ENCODE measurements at places on chromosomes 16 and 17. TPM values are rescaled to one million over a fixed set of nuclear protein-coding genes. Genes with fewer than 3 reads are reported as not detected.

DNA sequence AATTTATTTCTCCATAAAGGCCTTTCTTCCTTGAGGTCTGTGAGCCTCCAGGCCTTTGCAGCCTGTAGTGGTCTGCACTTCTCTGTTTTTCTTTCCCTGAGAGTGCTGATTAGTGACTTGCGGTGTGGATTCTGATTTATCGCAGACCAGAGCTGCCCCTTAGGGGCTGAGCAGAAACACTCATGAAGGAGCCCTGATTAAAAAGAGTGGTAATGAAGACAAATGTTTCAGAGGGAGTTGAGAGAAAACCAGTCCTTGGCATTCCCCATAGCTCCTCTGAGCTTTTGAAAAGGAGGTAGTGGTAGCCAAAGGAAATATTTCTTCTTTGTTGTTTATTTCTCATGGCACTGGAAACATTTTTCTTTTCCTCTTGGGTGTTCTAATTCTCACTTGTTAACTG, 268.1 kb upstream of the TBX2 start:
- DNase-seq, result no peak

- DNase-seq, result no peak
Observed at GRCh38 chr16:58264961-58265479, 29.8 kb downstream of the PRSS54 start.

DNA sequence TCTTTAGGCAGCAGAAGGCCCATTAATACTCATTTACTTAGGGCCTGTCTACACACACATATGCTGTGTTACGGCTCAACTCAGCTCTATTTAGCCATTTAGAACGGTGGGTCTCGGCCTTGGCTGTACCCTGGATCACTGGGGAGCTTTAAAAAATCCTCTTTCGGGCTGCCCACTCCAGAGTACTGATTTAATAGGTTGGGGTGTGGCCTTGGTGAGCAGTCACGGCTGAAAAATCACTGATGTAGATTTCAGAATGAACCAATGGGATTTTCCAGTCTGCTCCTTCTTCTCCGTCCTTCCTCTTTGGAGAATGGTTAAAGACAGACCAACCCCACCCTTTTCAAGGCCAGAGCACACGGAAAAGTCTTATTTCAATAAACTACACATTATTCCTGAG, 223.5 kb downstream of the CCDC182 start:
- DNase-seq, result no peak

DNA sequence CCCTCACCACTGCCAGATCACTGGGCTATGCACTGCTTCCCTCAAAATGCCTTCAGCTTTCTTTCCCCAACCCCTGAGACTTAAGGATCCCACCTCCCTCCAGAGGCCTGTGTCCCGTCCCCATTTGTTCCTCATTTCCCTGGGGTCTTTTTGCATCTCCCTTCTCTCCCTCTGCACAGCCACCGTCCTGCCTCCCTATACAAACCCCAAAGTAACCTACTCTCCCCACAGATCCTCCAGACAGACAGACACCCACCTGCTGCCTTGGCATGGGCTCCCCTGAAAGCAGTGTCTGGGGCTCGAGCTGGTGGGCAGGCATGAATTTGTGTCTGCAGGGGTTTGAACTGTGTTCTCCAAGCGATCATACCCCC, 69.4 kb upstream of the TNRC6C start:
- DNase-seq, result no peak

GRCh38 chr16:70421014-70421413, 17.9 kb downstream of the ST3GAL2 start:
- DNase-seq, result no peak

DNA sequence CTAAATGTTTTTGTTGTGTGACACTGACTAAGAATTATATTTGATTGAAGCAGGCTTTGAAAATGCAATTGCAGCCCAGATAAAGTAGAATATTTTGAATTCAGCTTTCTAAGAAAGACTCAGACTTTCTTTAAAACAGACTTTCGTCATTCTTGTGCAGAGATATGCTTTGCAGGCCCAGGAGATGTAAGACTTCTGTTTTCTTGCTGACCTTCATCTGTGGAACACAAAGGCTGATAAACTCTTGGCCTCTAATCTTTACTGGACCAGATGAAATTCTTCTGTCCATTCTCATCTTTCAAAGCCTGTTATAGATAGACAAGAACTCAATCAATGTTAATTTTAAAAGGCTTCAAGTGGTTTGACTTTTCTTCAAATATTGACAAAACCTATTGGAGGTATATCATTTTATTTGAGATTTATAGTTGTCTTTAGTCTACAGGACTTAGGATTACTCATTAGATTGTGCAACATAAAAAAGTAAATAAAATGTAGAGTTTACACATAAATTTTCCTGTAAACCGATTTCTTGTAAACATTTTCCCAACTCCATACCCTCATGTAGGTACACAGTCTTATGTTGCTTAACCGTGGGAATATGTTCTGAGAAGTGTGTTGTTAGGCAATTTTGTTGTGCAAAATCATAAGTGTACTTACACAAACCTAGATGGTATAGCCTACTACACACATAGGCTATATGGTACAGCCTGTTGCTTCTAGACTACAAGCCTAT, 94.2 kb downstream of the MAP2K4 start:
- no peak for DNase-seq

DNA sequence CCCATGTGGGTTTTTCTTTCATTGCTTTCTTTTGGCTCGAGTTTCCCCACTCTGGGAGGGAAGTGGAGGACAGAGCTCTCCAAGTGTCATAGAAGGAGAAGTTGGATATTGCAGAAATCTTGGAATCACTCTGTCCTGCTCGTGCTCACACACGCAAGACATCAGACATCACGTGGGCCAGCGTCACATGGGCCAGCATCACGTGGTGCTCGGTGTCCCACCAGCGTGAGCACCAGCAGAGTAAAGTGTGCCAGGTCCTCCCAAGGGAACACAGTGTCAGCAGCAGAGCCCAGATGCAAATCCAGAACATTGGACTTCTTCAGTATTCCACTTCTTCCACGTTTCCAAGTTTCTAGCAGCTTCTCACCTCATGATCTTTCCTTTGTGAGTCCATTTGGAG, 327.0 kb downstream of the FOXL1 start:
- no peak for DNase-seq

DNA sequence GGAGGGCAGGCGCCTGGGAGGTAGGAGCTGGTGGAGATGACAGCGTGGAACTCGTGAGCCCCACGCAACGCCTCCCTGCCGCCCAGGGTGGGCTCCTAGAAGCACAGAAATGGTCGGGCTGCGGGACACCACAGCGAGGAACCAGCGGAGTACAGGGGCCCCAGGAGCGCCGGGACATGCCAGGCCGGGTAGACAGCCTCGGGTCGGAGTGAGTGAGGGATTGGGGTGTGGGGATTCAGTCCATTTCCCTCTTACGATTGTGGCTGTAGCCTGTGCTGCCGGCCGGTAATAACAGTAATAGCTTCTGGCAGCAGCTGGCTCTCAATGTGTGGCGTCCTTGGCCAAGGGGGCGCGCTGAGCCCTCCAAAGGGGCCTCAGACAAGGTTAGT, 12.2 kb upstream of the CES3 start:
- DNase-seq, result no peak

DNA sequence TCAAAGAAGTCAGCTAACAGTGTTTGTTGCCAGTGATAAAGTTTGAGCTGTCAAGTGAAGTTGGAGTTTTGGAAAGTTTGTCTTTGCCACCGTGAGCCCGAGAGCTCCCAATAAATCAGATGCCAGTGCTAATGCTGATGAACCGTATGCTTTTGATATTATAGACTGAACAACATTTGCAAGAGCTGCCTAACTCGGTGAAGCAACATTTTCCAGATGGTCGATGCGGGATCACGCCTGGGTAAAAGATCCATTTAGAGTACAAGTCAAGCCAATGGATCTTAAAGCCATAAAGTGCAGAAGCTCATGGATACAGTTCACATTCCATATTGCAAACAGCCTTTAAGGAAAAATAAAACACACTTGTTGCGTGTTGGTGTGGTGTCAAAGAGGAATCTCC, 9.6 kb downstream of the BANP start:
- DNase-seq, result no peak

DNA sequence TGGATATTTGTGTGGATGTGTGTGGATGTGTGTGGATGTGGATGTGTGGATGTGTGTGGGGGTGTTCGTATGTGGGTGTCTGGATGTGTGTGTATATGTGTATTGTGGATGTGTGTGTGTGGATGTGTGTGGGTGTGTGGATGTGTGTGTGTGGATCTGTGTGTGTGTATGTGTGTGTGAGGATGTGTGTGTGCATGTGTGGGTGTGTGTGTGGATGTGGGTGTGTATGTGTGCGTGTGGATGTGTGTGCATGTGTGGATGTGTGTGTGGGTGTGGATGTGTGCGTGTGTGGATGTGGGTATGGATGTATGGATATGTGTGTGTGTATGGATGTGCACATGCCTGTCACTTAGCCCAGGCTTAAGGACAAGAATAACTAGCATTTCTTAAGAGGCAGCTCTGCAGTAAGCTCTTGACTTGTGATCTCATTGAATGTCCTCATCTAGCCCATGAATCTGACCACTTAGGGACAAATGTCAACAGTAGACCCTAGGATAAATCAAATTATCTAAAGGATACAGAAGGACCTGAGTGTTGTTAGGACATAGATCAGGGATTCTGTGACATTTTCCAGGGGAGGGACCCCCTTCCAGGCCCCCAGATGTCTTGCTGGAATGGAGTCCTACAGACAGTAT, 83.5 kb downstream of the BMERB1 start:
- DNase-seq, result no peak

GLP2R gene
- total RNA-seq, result 0.30 TPM

CCL3 gene
- total RNA-seq, result 3.6 TPM

ABCC11 gene
- total RNA-seq, result 0.18 TPM

TSNAXIP1 gene
- total RNA-seq, result 0.84 TPM

CDK5R1 gene
- 3.0 TPM for total RNA-seq

ZFHX3 gene
- 28.9 TPM for total RNA-seq

CDRT15L2 gene
- not detected for total RNA-seq

DHRS7C gene
- 38.9 TPM for total RNA-seq
